ENCODE measurements at places on chromosomes 2 and 18. TPM values are rescaled to one million over a fixed set of nuclear protein-coding genes. Genes with fewer than 3 reads are reported as not detected.

GRCh38 chr2:180124273-180125139 is 117.4 kb upstream of the CWC22 start:
- no peaks in the 10 kb centered on the region for H3K4me1 ChIP-seq
- no peaks in the 10 kb centered on the region for H3K27me3 ChIP-seq
- no peak overlapping the region for H3K4me3 ChIP-seq
- no peaks in the 10 kb centered on the region for H3K36me3 ChIP-seq
- peak; percentile 55 for DNase-seq

DNA sequence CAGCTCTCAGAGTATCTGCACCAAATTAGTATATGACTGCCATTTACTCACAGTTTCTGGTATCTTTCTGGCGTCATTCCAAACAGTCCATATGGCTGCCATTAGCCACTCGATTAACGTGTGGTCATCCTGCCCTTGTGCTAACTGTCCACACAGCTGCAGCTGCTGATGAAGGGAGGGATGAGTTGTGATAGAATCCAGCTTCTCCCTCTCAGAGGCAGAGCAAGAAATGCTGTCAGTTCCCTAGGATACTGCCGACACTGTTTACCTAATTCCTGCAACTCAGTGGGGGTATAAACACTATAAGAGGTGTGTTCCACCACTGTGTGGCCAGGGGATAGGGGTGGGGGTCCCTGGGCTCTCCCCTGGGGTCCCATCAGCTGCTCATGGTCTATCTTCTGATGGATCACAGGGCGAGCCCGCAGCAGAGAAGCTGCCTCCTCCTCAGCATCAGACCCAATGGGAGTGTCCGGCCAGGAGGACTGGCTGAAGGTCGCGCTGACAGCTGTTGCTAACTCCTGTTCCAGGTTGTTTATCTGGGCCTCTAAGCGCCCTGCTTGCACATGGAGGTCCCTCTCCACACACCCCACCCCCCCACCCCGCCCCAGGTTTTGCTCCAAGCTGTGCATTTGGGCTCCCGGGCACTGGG is 17.3 kb upstream of the KLHL23 start:
- H3K4me1 ChIP-seq = peaks cover 8% of the 10 kb centered on the region
- peaks cover 4% of the 10 kb centered on the region for H3K36me3 ChIP-seq
- no peak overlapping the region for H3K27ac ChIP-seq
- no peaks in the 10 kb centered on the region for H3K27me3 ChIP-seq
- DNase-seq = peak; percentile 61
- H3K4me3 ChIP-seq = no peak overlapping the region

- peaks cover 4% of the 10 kb centered on the region for H3K4me1 ChIP-seq
- peaks cover 3% of the 10 kb centered on the region for H3K36me3 ChIP-seq
- no peak overlapping the region for H3K4me3 ChIP-seq
Measured at GRCh38 chr2:178114462-178114861, 2.2 kb downstream of the RBM45 start.

- H3K4me3 ChIP-seq = no peak overlapping the region
- peaks cover 28% of the 10 kb centered on the region for H3K27me3 ChIP-seq
- H3K36me3 ChIP-seq = no peaks in the 10 kb centered on the region
Measured at GRCh38 chr2:67646714-67647333, 249.7 kb downstream of the ETAA1 start.

- H3K27me3 ChIP-seq = no peaks in the 10 kb centered on the region
- H3K36me3 ChIP-seq = no peaks in the 10 kb centered on the region
- no peak for DNase-seq
- no peak overlapping the region for H3K27ac ChIP-seq
- no peak overlapping the region for H3K4me3 ChIP-seq
- no peaks in the 10 kb centered on the region for H3K4me1 ChIP-seq
Measured at GRCh38 chr2:74703373-74703772, 49.3 kb downstream of the SEMA4F start.

- DNase-seq = no peak
- H3K27me3 ChIP-seq = no peaks in the 10 kb centered on the region
- no peak overlapping the region for H3K27ac ChIP-seq
Measured at GRCh38 chr2:174117951-174118930, 130.1 kb downstream of the OLA1 start.

DNA sequence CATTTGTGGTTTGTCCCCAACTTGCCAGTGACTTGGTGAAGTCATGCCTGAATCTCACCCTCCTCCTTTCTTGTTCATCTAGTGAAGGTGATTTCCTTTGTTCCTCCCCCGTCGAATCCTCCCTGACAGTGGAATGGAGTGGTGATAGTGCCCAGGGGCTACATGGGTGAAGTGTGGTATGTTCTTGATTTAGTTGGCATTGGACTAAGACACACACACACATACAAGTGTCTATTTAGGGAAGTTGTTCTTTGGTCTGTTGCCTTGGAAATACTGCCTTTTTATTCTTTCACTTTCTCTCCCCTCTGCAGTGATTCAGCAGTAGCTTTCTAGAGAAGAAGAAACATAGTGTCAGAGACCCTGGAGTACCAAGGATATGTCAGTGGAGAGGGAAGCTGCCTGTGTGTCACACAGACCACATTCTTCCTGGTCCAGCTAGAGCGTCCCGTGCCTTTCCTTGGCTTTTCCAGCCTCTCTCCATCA is 10.9 kb downstream of the INPP4A start:
- H3K4me1 ChIP-seq = peaks cover 3% of the 10 kb centered on the region
- no peaks in the 10 kb centered on the region for H3K36me3 ChIP-seq
- peak; percentile 17 for DNase-seq
- no peak overlapping the region for H3K4me3 ChIP-seq
- no peaks in the 10 kb centered on the region for H3K27me3 ChIP-seq

DNA sequence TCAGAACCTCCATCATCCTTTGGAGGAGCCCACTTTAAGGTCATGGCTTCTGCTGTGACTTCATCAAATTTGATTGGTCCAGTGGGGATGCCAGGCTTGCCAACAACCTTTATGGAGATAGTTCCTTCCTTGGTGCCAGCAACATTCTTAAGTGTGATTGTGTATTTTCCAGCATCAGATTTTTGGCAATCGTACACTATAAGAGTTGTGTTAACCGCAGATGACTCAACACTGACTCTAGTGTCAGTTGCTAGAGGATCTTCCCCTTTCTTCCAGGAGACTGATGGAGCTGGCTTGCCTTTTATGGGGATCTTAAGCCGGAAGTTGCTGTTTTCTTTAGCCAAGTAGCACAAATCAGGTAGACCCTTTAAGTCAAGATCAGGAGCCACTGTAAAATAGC is 98.7 kb downstream of the PLEKHA3 start:
- no peak overlapping the region for H3K27ac ChIP-seq
- no peaks in the 10 kb centered on the region for H3K4me1 ChIP-seq
- DNase-seq = no peak
- H3K4me3 ChIP-seq = no peak overlapping the region
- H3K27me3 ChIP-seq = no peaks in the 10 kb centered on the region

DNA sequence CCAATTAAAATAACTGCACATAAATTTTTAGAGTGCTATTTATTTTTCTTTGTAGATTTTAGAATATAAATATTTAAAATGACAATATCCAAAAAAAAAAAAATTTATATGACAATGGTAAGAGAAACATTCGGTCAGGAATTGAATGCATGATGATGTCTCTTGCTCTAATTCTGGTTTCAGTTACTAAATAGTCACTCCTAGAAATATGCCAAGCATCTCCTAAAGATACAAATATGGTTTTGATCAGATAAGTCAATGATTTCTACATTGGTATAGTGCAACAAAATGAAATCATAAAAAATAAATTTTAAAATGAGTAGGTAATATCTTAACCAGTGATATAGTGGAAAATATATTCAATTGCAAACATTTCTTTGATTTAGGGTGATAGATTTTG is 95.9 kb upstream of the ACKR3 start:
- H3K4me3 ChIP-seq = no peak overlapping the region
- no peaks in the 10 kb centered on the region for H3K27me3 ChIP-seq
- no peak overlapping the region for H3K27ac ChIP-seq
- H3K4me1 ChIP-seq = no peaks in the 10 kb centered on the region
- H3K36me3 ChIP-seq = no peaks in the 10 kb centered on the region
- no peak for DNase-seq

GRCh38 chr2:110804915-110805314 is 72.5 kb downstream of the ACOXL start:
- H3K27me3 ChIP-seq = peaks cover 10% of the 10 kb centered on the region
- DNase-seq = peak; percentile 20
- no peak overlapping the region for H3K4me3 ChIP-seq

GRCh38 chr2:160918906-160919503 is 241.2 kb upstream of the TANK start:
- DNase-seq = peak; percentile 45
- peak overlapping the region; percentile 38 for H3K27ac ChIP-seq
- H3K4me1 ChIP-seq = no peaks in the 10 kb centered on the region
- H3K36me3 ChIP-seq = no peaks in the 10 kb centered on the region
- no peak overlapping the region for H3K4me3 ChIP-seq
- H3K27me3 ChIP-seq = no peaks in the 10 kb centered on the region

- no peaks in the 10 kb centered on the region for H3K4me1 ChIP-seq
- no peak overlapping the region for H3K27ac ChIP-seq
- DNase-seq = no peak
Measured at GRCh38 chr2:60976875-60977561, 40.5 kb upstream of the PEX13 start.

- DNase-seq = no peak
- H3K36me3 ChIP-seq = no peaks in the 10 kb centered on the region
- no peak overlapping the region for H3K4me3 ChIP-seq
- no peaks in the 10 kb centered on the region for H3K4me1 ChIP-seq
- H3K27ac ChIP-seq = no peak overlapping the region
Measured at GRCh38 chr2:36262581-36262980, 93.0 kb upstream of the CRIM1 start.

DNA sequence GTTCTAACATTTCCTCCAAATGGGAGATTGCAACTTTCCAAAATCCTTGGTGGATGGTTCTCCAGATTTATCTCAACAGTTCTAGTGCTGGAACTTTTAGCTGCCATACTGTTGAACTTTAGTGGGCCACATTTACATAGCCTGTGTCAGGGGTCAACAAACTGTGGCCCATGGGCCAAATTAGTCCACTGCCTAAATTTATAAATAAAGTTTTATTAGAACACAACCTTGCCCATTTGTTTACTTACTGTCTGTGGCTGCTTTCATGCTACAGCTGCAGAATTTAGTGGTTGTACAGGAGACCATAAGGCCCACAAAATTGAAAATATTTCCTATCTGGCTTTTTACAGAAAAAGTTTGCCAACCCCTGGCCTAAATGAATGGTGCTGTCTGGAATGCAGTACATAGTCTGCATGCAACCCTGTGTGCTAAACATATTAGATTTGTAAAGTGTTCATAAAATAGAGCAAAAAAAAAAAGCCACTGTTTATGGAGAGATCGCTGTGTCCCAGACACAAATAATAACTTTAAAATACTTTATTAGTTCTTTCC is 30.3 kb downstream of the MGAT5 start:
- DNase-seq = no peak
- no peak overlapping the region for H3K27ac ChIP-seq
- peaks cover 5% of the 10 kb centered on the region for H3K36me3 ChIP-seq
- H3K4me1 ChIP-seq = peaks cover 2% of the 10 kb centered on the region

- no peak overlapping the region for H3K27ac ChIP-seq
- H3K4me1 ChIP-seq = no peaks in the 10 kb centered on the region
- H3K27me3 ChIP-seq = no peaks in the 10 kb centered on the region
- no peaks in the 10 kb centered on the region for H3K36me3 ChIP-seq
Measured at GRCh38 chr2:44055664-44056063, 59.9 kb upstream of the LRPPRC start.

DNA sequence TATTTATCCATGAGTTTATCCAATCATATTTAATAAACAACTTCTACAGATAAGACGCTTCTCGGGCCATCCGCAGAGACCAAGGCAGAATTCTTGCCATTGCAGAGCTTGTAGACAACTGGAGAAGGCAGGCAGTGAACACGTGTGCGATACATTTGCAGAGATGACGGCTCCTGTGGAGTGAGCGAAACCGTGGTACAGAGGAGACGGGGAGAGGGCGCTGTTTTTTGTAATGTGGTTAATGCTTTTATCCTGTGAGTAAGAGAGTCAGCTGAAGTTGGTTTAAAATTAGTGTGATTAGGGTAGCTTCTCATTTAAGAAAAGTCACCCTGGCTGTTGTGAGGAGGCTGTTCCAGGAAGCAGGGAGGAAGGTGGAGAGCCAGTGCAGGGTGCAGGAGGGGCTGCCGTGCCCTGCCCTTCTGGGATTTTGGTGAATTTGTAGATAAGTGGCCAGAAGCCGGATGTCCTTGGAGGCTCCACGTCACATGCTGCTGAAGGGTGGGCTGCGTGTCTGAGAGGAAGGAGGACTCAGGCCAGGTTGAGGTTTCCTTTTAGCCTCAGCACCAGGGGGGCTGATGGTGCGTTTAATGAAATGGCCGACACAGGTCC is 151.4 kb downstream of the SNTG2 start:
- no peak overlapping the region for H3K4me3 ChIP-seq
- H3K27ac ChIP-seq = no peak overlapping the region
- no peaks in the 10 kb centered on the region for H3K27me3 ChIP-seq
- no peaks in the 10 kb centered on the region for H3K4me1 ChIP-seq
- no peaks in the 10 kb centered on the region for H3K36me3 ChIP-seq

- H3K4me1 ChIP-seq = peaks cover 19% of the 10 kb centered on the region
- H3K36me3 ChIP-seq = no peaks in the 10 kb centered on the region
- no peaks in the 10 kb centered on the region for H3K27me3 ChIP-seq
- peak overlapping the region; percentile 88 for H3K27ac ChIP-seq
- no peak overlapping the region for H3K4me3 ChIP-seq
- peak; percentile 73 for DNase-seq
Measured at GRCh38 chr2:172462849-172463381, 35.5 kb downstream of the ITGA6 start.

GRCh38 chr2:16201848-16202247 is 261.5 kb downstream of the MYCN start:
- peak overlapping the region; percentile 96 for H3K27ac ChIP-seq
- H3K4me1 ChIP-seq = peaks cover 42% of the 10 kb centered on the region

- no peak overlapping the region for H3K4me3 ChIP-seq
- no peaks in the 10 kb centered on the region for H3K27me3 ChIP-seq
- H3K27ac ChIP-seq = no peak overlapping the region
Measured at GRCh38 chr2:21035282-21035973, 8.4 kb downstream of the APOB start.

DNA sequence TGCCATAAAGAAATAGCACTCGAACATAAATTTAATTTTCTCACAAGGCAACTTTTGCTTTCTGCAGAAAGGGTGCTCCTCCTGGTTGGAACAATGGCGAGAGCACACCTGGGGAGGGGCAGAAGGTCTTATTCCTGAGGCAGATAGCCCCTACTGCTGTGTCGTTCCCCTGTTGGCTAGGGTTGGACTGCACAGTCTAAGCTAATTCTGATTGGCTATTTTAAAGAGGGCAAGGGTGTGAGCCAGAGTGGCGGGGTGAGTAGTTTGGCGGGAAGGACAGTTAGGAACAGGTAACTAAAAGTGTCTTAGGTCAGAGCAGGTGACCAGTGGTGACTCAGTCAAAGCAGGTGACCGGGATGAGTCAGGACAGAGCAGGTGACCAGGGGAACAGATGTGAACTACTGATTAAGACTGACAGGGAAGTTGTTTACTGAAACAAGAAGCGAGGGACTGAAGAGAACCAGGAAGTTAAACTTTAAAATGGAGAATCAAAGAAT is 49.7 kb upstream of the AGAP1 start:
- peak; percentile 66 for DNase-seq
- no peaks in the 10 kb centered on the region for H3K4me1 ChIP-seq
- no peak overlapping the region for H3K4me3 ChIP-seq
- no peak overlapping the region for H3K27ac ChIP-seq
- no peaks in the 10 kb centered on the region for H3K36me3 ChIP-seq

NAT8 gene
- not detected for polyA plus RNA-seq

KATNAL2 gene
- 1.6 TPM for polyA plus RNA-seq

MBP gene
- 20.8 TPM for polyA plus RNA-seq

CCDC93 gene
- polyA plus RNA-seq = 13.6 TPM

DHX57 gene
- 13.6 TPM for polyA plus RNA-seq

EIF5B gene
- polyA plus RNA-seq = 25.5 TPM

DYSF gene
- 1.9 TPM for polyA plus RNA-seq

CFAP221 gene
- polyA plus RNA-seq = 19.4 TPM

CDH7 gene
- not detected for polyA plus RNA-seq
